EH (cell line): ENCODE measurements at places on chromosomes 6 and 20.
A peak's percentile ranks its signal among the peaks of the same experiment; 100 is the strongest.

- DNase-seq = peak; percentile 49
Observed at GRCh38 chr6:127053032-127053874, 65.2 kb upstream of the RSPO3 start.

- peak; percentile 25 for DNase-seq
Observed at GRCh38 chr6:3749067-3749841, 2.3 kb downstream of the PXDC1 start.

GRCh38 chr20:34337982-34338726, 24.9 kb upstream of the ITCH start:
- no peak for DNase-seq

GRCh38 chr6:79149884-79150283, 71.8 kb upstream of the PHIP start:
- DNase-seq = no peak

DNA sequence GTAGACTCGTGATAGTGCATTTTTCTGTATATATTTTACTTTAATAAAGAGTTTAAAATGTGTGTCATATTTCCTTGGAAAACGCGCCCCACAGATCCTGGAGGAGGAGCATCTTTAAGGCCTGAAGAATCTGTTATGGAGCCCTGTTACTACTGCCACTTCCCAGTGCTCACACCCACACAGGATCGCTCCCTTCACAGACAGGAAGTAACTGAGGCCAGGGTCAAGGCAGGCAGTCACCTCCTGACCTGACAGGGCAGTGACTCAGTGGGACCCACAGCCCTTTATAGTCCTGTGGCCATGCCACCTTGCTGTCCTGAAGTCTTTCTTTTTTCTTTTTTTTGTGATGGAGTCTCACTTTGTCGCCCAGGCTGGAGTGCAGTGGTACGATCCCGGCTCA, 9.0 kb downstream of the RRBP1 start:
- no peak for DNase-seq

DNA sequence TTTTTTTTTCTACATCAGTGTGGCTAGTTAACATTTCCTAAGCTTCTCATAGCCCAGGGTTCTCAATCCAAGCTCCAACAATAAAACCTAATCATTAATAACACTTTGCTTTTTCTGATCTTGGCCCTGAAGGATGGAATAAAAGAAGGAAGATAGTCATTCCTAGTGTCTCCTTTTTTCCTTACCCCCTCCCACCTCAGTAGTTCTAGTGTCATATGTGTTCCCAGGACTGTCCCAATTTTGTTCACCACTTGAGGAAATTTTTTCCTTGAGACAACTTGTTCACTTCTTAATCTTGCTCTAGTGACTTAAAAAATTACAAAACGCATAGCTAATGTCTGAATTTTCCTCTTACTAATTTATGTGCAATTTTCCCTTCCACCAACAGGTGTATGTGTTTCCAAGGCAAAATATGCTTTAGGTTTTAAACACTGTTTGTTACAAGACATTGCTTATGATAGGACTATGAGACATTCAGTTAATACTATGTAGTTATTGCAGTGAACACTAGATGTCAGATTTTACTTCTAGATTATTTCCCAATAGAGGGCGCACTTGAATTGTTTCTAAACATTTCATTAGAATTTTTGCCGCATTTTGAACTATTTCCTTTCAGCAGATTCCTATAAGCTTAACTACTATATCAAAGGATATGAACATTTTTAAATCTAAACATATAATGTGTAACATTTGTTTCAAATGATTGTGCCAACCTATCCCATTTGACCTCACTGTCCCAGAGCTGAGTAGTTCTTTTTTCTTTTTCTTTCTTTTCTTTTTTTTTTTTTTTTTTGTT, 18.5 kb upstream of the C6orf141 start:
- DNase-seq = peak; percentile 57

DNA sequence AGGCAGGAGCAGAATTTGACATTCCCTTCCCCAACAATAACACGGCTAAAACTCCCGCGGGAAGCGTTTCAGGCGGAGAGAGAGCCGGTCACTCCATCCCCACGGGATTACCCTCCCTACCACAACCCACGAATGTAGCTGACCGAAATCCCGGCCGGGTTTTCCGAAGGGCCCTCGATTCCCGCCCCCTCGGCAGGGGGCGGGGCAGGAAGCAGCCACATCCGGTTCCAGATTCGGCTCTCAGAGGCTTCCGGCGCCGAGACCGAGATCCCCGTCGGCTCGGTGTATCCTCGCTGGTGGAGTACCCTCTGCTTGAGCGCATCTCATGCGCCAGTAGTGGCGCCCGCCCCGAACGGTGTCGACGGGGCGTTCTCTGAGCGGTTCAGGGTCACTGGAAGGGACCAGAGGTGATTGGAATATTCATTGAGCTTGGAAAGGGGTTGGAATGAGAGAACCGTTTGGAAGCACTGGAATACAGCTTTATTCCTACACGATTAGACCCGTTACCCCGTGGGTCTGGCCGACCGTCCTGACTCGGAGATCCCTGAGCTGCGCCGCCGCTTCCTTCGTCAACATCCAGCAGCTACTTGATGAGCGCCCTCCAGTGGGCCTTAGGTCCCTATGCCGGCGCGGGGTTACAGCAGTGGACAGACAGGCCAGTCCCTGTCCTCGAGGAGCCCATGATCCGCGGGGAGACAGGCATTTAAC, 649 bp upstream of the RGL2 start:
- peak; percentile 93 for DNase-seq

DNA sequence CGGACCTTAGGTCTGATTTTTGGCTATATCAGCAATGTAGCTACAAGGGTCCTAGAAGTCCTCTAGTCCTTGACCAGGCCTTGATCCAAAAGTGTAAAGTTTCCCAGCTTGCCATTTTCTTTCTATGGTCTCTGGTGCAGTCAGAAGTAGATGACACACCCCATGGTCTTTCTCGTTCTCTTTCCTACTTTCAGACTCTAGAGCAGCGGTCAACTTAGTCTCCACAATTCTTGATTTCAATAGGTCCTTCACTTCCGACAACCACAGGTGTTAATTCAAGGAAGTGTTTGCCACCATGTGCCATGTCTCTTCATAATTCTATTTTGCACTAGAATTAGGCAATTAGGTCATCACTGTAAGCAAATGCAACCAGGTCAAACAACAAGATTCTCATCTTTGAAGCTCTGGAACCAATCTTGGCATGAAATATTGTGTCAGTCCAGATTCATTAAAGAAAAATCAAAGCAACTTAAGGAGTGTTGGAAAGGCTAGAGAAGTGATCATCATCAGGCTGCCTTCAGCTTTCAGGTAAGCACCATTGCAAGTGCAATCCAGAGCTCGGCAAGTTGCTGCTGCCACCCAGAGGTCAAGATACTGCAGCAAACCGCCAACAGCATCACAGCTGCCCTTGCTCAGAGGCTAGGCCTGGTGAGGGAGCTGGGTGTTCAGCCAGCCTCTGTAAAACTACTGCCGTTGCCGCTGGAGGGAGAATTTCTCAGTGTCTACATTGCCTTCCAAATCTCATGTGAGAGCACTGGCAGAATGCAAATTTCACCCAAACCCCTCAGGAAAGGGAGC, 5.6 kb upstream of the SYNE1 start:
- peak; percentile 73 for DNase-seq

DNA sequence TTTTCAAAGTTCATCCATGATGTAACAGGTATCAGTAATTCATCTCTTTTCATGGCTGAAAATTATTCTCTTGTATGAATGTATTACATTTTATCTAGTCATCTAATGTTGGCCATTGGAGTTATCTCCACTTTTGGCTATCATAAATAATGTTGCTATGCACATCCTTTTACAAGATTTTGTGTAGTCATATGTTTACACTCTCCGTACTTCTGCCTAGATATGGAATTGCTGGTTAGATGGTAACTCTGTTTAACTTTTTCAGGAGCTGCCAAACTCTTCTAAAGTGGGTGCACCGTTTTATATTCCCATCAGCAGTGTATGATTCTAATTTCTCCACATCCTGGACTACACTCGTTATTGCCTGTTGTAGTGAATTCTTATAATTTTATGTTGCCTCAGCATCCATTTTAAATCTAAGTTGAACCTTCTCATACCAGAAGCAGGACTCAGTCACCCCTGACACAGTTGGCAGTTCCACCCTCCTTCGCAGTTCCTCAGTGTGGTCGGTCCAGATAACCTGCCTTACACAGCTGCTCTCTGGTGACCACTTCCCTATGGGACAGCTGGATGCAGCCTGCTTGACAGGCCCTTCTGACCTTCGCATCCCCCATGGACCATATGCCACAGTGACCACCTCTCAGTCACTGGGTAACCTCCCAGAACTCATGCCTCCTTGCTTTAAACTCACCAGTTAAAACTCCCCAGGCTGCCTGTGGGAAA, 33.9 kb downstream of the KIZ start:
- DNase-seq = peak; percentile 19

GRCh38 chr6:12791371-12791770, 74.8 kb downstream of the PHACTR1 start:
- DNase-seq = peak; percentile 25

- DNase-seq = no peak
Observed at GRCh38 chr20:42261766-42262270, 643.6 kb upstream of the CHD6 start.

DNA sequence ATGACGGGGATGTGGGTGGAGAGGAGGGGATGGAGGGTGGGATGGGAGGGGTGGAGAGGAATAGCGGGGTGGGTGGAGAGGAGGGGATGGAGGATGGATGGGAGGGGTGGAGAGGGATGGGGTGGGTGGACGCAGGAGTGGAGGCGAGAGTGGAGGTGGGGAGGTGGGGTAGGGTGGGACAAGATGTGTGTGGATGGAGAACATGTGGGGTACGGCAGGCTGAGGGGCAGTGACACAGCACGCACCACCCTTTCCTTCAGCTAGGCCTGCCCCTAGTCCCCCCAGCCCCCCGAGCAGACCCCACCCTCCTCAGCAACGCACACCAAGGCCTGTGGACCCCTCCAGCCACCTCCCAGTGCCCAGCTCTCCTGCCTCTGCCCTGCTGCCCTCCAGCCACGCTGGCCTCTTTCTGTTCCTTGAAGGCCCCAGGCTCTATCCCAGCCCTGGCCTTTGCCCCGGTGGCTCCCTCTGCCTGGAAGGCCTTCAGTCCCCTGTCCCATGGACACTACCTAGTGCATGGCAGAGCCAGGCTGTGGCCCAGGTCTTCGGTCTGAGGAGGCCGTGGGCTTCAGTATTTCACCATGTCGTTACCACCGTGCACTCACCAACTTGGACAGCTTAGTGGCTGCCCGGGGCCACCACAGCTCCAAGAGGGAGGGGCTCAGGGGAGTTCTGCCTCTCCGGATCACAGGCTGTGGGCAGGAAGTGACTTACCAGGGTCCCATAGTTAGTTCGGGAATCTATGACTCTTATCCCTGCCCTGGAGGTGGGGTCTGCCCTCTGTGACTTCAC, 78.4 kb upstream of the PMEPA1 start:
- DNase-seq = no peak

- DNase-seq = no peak
Observed at GRCh38 chr6:2893281-2893680, 9.8 kb downstream of the SERPINB9 start.

GRCh38 chr6:7812623-7813022, 86.7 kb downstream of the BMP6 start:
- DNase-seq = no peak

GRCh38 chr20:32922466-32922865, 63.7 kb downstream of the EFCAB8 start:
- DNase-seq = no peak

DNA sequence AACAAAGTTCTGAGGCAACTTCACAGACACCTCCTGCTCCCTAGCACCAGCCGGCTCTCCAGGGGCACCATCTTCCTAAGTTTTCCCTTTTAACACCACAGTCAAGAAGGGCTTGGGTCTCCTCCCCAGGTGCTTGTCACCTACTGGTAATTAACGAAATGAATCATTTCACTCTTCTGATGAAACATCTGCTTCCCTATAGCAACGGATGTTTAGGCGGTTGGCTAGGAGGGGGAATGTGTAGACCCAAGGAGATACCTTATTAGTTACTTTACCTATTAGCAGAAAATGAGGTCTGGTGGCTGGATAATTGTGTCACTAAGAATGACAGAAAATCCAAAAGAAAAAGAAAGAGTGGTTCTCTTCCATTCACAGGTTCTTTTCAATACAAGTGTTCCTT, 46.3 kb upstream of the FABP7 start:
- no peak for DNase-seq

- peak; percentile 31 for DNase-seq
Observed at GRCh38 chr6:5950361-5950785, 56.4 kb downstream of the NRN1 start.

DNA sequence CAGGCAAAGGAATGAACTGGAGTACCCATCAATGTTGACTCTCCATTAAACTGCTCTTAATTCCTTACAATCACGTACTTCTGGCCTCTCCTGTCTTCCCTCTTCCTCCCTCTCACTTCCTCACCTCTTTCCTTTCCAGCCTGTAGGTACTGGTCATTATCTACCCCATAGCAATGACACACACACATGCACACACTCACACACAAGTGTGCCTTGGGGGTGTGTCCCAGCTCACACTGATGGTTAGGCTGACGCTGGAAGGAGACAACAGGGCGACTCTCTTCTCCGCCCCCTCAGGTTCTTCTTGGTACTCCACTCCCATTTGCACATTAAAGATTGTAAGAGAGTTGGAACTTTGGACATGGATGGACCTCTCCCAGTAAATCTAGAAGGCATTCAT, 14.0 kb upstream of the SERPINB9 start:
- DNase-seq = no peak

GRCh38 chr6:22036275-22036674, 260.6 kb downstream of the PRL start:
- no peak for DNase-seq

DNA sequence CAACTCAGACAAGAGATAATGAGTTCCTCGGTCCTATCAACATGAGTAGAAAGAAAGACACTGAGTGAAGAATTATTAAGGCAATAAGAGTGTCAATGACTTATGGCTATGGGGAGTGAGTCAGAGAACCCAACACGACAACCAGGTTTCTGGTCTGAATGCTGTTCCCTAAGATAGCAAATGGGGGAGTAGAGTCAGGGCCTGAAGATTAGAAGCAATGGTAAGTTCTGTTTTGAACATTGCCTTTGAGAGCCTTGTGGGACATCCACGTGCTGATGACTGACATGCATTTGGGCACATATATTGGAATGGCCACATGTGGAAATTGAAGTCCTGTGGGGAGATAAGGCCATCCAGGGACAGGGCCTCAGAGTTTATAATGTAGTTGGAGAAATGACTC, 254.4 kb upstream of the TCF21 start:
- no peak for DNase-seq

- no peak for DNase-seq
Observed at GRCh38 chr6:28303570-28303969, 22.2 kb downstream of the PGBD1 start.

- DNase-seq = no peak
Observed at GRCh38 chr6:114260810-114261209, 82.0 kb downstream of the HS3ST5 start.

GRCh38 chr6:39841923-39842322, 49.7 kb downstream of the DAAM2 start:
- DNase-seq = no peak
